Tibial nerve (tissue), 4 donors: ENCODE measurements at places on chromosomes 12 and 14. TPM values are rescaled to one million over a fixed set of nuclear protein-coding genes. Genes with fewer than 3 reads are reported as not detected.

PLEKHG7 gene
- total RNA-seq: 3.1 TPM

DERA gene
- total RNA-seq: 37.9 TPM

GLI1 gene
- total RNA-seq: 28.6 TPM

MMP19 gene
- 3.5 TPM for total RNA-seq

SCN8A gene
- 3.3 TPM for total RNA-seq

PPFIA2 gene
- 8.0 TPM for total RNA-seq

PLBD1 gene
- total RNA-seq: 12.0 TPM

STYX gene
- 13.8 TPM for total RNA-seq

HAL gene
- 0.20 TPM for total RNA-seq

NKX2-1 gene
- not detected for total RNA-seq

CAPS2 gene
- 29.3 TPM for total RNA-seq
